Stimulated activated CD4-positive, alpha-beta T cell treated with anti-CD3 and anti-CD28 coated beads, TNF-alpha, amount 100 ng/mL, for 24 hours (primary cell): ENCODE measurements at places on chromosomes 6 and 20.

GRCh38 chr6:108662702-108663101, 102.0 kb downstream of the FOXO3 start:
- no peak for DNase-seq

GRCh38 chr6:41954668-41955067, 13.1 kb upstream of the CCND3 start:
- no peak for DNase-seq

- DNase-seq, result no peak
Observed at GRCh38 chr6:157615420-157615769, 207.7 kb upstream of the SNX9 start.

GRCh38 chr20:43323592-43323991, 133.9 kb upstream of the PTPRT start:
- DNase-seq, result no peak

GRCh38 chr20:64149141-64149540, 15.1 kb upstream of the MYT1 start:
- DNase-seq, result no peak

- DNase-seq, result no peak
Observed at GRCh38 chr6:155528982-155529453, 73.4 kb upstream of the NOX3 start.

DNA sequence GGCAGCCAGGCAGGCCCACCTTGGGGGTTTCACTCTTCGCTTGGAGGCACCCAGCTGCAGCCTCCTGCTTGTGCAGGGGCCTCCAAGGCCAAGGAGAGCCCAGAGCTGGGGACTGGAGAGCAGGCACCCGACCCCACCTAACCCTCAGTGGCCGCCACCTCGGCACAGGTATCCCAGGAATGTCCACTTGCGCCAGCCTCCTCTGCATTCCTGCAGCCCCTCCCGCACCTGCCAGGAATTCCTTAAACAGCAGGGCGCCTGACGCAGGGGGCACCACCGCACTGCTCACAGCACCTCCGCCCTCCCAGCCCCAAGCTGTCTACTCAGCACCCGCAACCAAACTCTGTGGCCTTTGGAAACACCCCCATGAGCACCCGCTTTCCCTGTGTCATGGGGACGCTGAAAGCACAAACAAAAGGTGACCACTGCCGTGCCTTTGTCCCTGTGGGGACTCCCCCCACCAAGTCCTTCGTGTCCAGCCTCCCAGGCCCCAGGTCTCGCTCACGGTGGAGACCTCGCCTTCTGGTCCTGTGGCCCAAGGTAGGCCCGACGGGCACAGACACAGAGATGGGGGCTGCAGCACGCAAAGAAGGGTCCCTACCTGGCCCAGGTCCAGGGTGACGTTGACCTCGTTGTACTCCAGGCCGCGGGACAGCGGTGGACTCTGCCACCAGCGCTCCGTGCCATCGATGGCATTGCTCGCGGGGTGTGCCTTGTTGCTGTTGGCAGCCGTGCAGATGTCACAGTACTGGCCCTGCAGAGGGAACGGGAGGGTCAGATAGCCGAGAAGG, 5.1 kb downstream of the LAMA5 start:
- no peak for DNase-seq

- DNase-seq, result no peak
Observed at GRCh38 chr6:79671600-79672266, 40.6 kb downstream of the SH3BGRL2 start.

DNA sequence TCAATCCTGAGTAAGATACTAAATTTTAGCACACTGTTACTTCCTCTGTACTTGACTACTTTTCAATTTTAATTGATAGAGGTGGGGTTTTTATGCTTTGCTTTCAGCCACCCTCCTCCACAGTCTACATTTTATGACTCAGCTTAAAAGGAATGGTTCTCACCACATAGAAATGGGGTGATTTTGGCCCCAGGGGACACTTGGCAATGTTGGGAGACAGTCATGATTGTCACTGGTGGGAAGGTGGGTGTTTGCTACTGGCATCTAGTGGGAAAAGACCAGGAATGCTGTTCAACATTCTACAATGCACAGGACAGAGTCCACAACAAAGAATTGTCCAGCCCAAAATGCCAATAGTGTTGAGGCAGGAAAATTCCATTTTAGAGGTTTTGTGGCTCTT, 71.3 kb downstream of the PCSK2 start:
- no peak for DNase-seq

GRCh38 chr6:88262332-88262731, 96.2 kb upstream of the CNR1 start:
- DNase-seq, result no peak

DNA sequence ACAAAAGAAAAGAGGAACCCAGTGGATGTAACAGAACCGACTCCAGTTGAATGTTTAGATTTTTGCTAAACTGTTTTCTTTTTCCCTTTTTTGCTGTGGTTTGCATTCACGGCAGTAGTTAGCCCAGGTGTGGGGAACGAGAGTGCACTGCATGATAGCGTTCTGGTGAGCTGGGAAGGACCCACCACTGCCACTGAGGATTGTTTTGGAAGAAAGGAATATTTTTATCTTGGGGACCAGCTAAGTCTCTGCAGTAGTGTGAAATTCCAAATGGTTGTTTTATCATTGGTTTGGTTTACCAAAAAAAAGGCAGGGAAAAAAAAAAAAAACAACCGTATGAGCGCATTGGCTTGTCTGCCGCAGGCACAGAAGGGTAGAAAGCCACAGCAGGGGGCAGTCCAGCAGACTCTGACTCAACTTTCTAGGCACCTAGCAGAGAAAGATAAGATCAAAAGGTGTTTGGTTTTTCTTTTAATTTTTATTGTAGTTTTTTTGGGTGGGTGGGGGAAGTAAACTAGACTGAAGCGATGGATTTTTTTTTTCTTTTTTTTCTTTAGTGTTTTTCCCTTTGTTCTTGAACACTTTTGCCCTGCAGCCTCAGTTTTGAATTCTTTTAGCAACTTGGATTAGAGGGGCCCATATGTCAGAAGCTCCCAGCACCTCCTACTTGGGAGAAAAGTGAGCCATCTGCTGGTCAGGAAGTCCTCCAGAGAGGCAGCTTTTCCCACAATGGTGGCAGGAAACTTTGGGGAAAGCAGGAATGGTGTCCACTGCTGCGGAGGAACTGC, 13.5 kb upstream of the RAB5IF start:
- no peak for DNase-seq

- DNase-seq, result no peak
Observed at GRCh38 chr20:57408131-57408530, 16.9 kb downstream of the RBM38 start.

- no peak for DNase-seq
Observed at GRCh38 chr6:2439632-2440031, 194.2 kb upstream of the GMDS start.

DNA sequence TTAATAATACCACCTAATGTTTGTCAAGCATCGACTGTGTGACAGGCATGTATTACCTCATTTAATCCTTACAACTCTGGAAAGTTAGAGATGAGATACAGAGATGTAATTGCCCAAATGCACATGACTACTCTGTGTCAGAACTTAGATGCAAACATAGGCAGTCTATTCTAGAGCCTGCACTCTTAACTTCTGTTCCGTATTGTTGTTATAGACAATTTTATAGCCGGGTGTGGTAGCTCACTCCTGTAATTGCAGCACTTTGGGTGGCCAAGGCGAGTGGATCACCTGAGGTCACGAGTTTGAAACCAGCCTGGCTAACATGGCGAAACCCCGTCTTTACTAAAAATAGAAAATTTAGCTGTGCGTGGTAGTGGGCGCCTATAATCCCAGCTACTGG, 15.0 kb downstream of the IFT52 start:
- DNase-seq, result no peak

DNA sequence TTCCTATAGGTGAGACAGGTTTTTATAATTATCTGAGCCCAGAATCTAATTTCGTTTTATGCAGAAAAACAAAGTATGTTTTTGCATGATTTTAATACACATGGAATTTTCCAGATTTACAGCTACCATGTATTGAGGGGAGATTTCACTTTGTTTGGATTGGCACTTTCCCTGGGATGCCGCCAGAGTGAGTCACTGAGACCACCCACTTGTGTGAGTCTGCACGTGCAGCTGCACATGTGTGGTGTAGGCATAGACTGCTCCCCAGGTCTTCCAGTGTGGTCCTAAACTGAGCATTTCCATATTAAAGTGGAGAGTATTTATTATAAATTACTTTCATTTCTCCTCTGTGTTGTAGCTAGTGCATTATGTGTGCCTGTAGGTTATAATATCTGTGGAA, 186.8 kb downstream of the UBE3D start:
- DNase-seq, result no peak

GRCh38 chr20:24303393-24304170, 165.8 kb upstream of the SYNDIG1 start:
- no peak for DNase-seq

DNA sequence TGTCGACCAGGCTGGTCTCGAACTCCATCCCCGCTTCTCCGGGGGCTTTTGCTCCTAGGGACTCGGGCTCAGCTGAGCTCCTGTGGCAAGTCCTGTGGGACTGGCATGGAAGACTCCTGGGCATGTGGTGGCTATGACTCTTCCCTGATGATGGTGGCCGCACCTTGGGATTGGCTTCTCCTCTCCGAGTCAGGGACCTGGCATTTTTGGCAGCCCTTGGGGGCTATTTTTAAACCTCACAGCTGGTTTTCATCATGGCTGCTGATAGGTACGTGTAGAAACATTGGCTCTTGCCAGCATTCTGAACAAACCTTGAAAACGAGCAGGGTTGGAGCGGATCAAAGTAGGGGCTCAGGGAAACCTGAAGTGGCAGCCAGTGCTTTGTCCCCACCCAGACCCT, 54.1 kb downstream of the RBM38 start:
- DNase-seq, result no peak

- no peak for DNase-seq
Observed at GRCh38 chr6:161233986-161234661, 39.7 kb downstream of the AGPAT4 start.

GRCh38 chr6:96542702-96543101, 20.2 kb upstream of the FHL5 start:
- no peak for DNase-seq

DNA sequence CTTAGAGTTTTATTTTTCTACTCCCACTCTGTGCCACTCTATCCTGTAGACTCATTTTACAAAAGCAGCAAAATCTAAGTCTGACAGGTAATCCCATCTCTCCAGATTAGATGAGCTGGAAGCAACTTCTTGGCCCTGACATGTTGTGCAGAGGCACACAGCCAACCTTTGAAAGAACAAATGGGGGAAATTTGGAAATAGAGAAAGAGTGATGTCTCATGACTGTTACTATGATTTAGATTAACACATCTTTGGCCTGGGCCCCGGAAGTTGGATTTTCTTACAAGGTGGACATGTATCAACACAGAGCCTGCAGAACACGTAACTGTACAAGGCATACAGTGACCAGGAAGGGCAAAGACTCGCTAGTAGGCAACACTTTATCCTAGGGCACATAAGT, 227.7 kb downstream of the MYLK4 start:
- no peak for DNase-seq

- no peak for DNase-seq
Observed at GRCh38 chr20:22584522-22584921, at the start of gene FOXA2. FOXA2 (minus strand) TSS chr20:22584572; CDS start chr20:22584278, 294 bp downstream.

DNA sequence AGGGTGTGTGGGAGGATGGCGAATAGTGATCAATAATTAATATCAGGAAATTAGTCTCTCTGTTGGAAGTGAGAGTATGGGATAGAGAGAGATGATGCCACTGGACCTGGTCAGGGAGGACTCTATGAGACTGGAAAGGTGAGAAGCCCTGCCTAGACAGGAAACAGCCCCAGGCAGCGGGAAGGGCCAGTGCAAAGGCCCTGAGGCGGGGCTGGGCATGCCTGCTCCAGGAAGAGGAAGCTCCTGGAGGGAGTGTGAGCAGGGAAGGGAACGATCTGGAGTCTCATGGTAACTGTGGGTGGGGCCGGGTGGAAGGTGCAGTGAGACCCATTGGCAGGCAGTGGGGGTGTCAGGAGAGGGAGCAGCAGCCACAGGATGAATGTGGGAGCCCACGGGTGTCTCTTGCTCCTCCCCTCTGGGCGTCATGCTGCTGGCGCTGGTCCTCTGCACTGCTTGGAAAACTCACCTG, 1.8 kb upstream of the CST3 start:
- DNase-seq, result no peak

- DNase-seq, result no peak
Observed at GRCh38 chr6:170524172-170524502, 29.0 kb downstream of the PSMB1 start.

- DNase-seq, result no peak
Observed at GRCh38 chr20:36847009-36847709, 28.8 kb upstream of the TLDC2 start.

DNA sequence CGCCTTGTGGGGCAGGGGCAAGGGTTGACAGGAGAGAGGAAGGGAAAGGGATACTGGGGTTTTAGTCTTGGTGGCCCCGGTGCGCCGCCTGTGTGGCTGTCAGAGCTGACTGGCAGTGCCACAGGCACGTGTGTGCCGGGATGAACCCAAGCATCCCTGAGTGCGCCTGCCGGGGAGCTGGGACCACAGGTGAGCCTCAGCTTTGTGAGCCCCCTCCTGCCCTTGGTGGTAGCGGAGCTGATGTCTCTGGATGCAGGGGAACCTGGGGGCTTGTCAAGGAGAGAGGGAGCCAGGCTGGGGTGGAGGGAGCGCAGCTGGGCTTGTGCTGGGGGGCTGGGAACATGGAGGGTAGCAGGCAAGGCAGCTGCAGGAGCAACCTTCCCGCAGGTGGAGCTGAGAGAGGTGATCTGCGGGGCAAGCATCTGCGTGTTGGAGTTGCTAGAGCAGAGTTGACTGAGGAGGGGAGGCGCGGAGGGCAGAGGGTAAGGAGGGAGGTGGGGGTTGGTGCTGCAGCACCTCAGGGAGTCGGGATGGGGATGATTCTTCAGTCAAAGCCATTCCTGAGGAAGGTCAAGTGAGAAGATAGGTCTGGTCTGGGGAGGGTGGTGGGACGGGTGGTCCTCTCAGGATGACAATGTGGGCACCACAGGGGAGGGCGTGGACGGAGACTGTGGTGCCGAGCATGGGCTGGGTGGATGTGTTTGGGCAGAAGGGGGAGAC, 28.1 kb downstream of the PYGB start:
- DNase-seq, result no peak

- no peak for DNase-seq
Observed at GRCh38 chr20:23654717-23655116, 17.0 kb upstream of the CST3 start.

- DNase-seq, result no peak
Observed at GRCh38 chr6:98678481-98678880, 155.9 kb upstream of the POU3F2 start.

DNA sequence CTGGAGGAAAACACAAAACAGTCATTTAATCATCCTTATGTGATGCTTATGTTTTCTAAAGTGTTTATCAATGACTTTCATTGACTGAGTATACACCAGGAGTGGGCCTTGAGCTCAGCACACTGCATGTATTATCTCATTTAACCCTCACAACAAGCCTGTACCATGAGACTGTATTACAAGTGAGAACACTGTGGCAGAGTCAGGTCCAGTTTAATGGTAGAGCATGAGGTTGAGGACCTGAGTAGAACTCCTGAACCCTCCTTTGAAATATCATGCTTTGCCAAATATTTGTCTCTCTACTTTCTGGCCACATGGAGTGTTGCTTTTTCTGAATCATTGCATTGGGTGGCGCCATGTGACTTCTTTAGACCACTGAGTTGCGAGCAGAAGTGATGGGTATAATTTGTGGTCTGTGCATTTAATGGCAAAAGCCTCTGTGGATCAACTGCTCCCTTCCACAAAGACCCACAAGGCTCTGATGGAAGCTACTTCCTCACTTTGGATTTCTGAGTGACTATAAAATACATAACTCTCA, 65.0 kb upstream of the SIRPG start:
- DNase-seq, result no peak

GRCh38 chr6:157060440-157060952, 262.8 kb downstream of the TMEM242 start:
- DNase-seq, result no peak
